ENCODE measurements at places on chromosomes 7 and 10.

GRCh38 chr7:148706368-148706767 lies 7.7 kb downstream of the CUL1 start:
- DNase-seq: no peak

GRCh38 chr10:98272656-98273055 lies 4.7 kb upstream of the LOXL4 start:
- DNase-seq: no peak

DNA sequence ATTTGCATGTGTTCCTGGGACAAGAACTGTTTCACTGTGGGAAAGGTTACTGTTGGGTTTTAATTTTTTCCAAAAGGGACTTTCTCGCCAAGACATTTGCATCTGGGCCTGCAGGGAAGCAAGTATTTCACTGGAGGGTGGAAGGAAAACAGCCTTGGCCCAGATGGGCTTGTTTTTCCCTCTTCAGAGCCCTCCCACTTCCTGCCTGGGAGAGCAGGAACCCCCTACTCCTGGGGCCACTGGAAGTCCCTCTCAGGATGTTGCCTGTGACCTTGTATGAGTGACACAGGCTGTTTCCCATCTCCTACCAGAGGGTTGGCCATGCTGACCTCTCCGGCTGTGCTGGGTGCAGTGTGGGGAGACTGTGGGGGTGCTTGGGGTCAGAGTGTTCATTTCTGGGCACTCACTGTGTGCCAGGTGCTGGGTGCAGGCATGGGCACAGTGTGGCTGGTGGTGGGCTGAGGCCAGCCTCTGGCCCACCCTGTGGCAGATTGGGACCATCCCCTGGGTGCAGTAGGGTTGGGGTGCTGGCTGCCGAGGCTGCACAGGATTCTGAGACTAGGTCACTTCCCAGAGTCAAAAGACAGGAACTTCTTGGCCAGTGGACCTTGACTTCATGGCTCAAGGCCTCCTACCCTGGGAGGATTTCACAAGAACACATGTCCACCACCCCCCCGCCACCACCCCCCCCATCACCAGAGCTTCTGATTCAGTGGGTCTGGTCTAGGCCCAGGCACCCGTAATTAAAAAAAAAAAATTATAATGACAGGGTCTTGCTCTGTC lies 10.2 kb downstream of the TSPAN15 start:
- DNase-seq: no peak

- DNase-seq: no peak
These were observed 33.1 kb downstream of the CACNA2D1 start for GRCh38 chr7:82410461-82410860.

DNA sequence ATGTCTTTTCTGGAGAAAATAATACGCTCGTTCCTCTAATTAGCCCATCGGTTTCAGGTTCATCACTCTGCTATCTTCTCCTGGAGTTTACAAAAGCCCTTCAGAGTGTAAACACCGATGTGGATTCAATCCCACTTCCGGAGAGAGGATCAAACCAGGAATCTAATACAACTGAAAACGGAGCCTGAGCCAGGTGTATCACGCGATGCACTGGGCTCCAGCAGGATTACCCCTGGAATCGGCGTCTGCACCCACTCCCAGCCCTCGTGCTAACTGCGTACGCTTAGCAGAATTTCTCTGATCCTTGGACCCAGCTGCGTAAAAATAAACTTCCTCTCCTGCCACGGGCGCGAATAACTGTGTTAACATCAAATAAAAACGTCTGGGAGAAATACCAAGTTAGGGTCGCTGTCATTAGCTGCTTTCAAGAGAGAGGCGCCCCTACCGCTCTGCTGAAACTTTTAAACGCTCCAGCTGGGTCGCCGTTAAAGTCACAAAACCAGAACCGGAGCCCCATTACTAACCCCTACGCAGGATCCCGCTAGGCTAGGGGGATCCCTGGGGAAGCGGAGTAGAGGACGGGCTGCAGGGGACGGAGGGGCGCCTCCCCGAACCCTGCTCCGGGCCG lies 502 bp downstream of the ZNF3 start:
- DNase-seq: peak; percentile 35

GRCh38 chr10:12687996-12688395 lies 313.5 kb downstream of the CCDC3 start:
- DNase-seq: no peak

DNA sequence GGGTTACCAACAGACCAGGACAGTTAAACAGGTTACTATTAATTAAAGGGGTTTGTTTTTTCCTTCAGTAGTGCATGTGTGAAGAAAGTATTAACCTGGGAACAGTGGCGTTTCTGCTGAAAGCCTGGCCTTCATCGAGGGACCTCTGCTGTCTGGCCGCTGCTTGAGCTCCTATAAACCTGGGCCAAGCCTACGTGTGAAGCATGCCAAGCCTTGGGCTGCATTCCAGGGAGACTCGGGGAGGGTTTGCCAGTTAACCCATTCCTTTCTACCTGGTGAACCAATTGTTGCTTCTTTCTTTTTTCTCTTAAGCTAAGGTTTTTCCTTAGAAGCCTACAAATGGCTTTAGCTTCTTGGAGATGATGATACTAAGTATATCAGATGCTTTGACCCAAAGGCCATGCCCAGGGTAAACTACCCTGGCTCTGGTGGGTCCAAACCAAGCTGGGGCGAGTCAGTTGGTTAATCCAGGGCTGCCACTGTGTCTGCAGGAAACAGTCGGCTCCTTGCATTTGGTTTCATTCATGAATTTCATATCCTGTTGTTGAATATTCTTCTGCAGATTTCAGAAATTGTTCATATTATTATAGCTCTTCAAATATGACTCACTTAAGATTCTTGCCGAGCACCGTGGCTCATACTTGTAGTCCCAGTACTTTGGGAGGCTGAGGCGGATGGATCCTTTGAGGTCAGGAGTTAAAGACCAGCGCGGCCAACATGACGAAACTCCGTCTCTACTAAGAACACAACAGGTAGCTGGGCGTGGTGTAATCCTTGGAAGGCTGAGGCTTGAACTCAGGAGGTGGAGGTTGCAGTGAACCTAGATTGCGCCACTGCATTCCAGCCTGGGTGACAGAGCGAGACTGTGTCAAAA lies 23.8 kb downstream of the PFKP start:
- DNase-seq: peak; percentile 27

DNA sequence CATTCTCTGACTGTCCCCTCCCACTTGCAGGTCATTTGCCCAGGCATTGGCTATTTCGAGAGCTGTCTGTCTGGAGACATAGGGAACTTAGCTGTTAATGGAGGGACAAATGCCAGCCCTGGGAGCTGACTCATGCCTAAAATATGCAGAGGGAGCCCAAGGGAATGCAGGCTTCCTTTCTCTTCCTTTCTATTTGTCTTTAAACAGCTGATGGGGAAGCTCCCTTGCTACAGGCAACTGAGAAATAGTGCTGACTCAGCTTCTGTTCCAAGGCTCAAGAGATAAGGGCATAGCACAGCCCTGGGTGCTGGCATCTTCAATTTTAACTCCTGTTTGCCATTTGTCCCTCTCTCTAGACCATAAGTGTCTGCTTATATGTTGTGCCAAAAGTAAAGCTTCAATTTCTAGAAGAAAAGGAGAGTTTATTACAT lies 82.7 kb upstream of the C1GALT1 start:
- no peak for DNase-seq

DNA sequence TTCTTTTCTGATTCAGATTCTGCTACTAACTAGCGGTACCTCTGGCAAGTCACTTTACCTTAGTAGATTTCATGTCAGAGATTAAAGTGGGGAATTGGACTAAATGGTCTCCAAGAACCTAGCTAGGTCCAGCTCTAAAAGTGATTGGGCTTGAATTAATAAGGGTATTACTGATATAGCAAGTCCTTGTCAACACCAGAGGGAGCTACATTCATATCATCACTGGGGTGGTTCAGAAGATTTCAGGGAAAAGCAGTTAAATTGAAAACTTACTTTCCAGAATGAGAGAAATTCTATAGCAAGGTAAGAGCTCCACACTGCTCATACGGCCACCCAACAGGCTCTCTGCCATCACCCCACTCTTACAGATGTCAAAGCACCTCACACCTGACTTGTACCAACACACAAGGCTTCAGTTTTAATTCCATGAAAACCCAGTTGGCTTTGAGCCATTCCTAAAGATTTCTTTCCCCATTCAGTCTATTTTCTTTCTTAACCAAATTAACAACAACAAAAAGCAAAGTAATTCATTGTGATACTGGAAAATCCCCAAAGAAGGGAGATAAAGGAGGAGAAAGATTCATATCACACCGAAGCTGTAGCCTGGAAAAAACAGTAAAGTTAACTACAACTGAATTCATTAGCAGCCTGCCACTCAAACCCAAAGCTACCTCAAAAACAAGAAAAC lies 38.0 kb upstream of the SPOCK2 start:
- no peak for DNase-seq

- DNase-seq: no peak
These were observed 64.2 kb downstream of the BICC1 start for GRCh38 chr10:58576751-58577436.

Measured in NCI-H1092 (cell line).